CD4-positive, alpha-beta T cell treated with Interleukin-6 at 100 ng/mL for 8 hours (primary cell): ENCODE measurements at places on chromosomes 4 and X.

DNA sequence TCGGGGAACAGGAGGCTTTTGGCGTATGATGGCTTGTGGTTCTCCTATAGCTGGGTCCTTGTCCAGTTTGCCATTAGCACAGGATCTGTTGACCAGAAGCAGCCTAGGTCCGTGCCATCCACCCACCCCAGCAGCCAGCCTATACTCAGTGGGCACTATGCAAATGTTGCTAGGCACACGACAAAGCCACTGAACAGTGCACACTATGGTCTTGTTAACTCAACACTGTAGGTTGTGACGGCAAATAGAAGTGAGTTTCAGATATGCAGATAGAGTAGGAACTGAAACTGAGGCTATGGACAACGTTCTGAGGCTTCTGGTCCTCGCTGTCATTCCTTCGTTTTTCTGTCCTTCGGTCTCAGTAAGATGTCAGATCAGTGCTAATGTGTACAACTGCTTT, 541.3 kb upstream of the TENM3 start:
- DNase-seq, result no peak

GRCh38 chrX:46755671-46756070, 3.2 kb downstream of the SLC9A7 start:
- no peak for DNase-seq

DNA sequence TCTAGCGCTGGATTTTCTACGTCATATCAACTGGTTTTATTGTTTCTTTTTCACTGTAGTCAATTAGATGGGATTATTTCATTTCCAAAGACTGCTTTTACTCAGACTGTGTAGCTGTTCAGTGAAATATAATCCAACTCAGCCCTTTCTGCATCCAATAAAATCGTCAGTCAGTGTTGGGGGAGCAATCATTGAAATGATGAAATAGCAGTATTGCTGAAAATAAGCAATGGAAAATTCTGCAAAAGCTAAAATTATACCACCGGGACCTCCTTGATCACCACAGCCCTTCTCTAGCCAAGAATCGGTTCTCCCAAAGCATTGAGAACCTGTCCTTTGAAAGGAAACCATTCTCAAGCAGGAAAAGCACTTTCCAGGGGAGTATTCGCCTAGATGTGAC, 243.1 kb upstream of the TENM3 start:
- DNase-seq, result no peak

GRCh38 chr4:14650127-14650526, 352.2 kb upstream of the CPEB2 start:
- no peak for DNase-seq

DNA sequence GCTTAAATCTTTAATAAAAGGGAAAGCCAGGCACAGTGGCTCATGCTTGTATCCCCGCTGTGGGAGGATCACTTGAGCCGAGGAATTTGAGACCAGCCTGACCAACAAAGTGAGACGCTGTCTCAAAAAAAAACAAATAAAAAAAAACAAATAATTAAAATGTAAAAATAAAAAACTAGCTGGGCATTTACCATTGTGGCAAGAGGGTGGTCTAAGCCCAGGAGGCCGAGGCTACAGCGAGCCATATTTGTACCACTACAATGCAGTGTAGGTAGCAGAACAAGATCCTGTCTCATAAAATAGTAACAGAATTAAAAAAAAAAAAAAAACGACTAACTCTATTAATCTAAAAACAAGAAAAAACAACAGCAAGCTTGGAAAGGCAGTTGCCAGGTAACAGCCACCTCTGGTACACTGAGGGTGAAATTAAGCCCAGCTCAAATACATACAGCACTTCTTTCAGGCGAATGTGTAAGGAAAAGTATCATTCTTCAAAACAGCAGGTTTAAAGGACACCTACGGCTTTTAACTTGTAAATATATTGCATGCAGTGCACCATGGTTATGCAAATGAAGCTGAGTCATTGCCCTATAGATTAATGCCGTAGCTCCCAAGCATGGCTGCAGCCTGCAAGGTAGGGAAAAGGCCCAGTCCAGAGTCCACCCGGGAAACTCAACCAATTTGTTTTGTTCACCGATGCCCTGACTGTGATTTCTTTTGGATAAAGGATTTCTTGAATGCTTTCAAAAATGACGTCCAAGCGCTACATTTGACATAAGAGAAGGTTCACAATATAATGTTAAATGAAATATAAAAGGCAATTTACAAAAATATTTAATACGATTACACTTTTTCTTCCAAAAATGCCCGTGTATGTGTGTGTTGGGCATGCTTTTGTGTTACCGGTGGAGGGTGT, 14.5 kb upstream of the TXLNG start:
- DNase-seq, result no peak

DNA sequence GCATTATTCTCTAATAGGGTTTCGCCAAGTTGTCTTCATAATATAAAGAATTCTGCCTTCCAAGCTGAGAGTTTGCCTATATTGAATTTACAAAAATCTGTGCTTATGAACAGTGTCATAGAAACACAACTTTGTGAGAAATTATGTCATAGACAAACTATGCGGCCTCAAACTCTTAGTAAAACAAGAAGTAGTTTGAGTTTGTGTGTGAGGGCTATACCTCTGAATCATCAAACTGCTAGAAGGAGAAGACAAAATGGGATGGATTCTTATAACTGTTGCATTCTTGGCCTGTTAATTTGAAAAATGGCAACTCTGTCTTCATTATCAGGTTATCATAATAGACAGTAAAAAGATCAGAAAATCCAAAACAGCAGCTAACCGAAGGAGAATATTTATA, 46.1 kb upstream of the NAP1L5 start:
- DNase-seq, result no peak

- DNase-seq, result no peak
Observed at GRCh38 chr4:153197301-153197700, 6.9 kb upstream of the TRIM2 start.

GRCh38 chr4:150178161-150178560, 99.9 kb downstream of the DCLK2 start:
- DNase-seq, result no peak

DNA sequence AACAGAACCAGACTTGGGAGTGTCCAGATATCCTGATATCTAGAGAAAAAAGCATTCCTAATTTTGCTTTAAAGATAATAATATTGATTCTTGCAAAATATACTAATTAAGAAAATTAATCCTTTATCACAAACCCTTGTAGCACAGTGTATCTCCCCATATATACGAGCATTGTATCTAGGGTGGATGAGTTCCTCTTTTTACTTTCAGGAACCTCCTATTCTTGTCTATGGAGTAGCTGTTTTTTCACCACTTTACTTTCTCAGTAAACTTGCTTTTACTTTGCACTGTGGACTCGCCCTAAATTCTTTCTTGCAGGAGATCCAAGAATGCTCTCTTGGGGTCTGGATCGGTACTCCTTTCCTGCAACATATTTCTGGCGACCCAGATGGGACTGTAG, 103.9 kb downstream of the GLUD2 start:
- DNase-seq, result no peak

DNA sequence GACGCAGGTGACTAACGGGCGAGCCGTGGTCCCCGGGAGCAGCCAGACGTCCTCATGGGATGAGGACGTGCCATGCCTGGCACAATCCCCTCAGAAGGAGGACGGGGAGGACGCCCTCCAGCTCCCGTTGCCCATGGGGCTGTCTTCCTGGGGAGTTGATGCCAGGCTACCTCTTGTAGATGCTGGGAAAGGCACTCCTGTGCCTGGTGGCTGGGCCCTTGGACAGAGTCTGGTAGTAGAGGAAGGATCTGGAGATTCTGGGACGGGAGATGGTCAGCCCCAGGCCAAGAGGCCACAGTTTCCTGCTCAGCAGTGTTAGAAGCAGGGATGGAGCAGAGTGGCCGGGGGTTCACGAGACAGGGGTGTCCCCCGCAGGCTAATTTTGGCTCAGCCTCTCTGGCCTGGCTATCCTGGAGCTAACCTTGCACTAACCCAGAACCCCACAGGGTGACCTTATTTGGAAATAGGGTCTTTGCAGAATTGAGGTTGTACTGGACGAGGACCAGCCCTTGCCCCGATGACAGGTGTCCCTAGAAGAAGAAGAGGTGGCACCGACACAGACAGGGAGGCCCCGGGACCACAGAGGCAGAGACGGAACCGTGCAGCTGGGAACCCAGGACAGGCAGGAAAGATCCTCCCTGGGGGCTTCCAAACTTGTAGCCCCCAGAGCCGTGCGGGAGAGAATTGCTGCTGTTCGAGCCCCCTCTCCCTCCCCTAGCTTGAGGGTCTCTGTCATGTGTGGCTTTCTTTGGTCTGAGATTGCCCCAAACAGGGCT, 50.1 kb upstream of the ADRA2C start:
- DNase-seq, result no peak

- no peak for DNase-seq
Observed at GRCh38 chr4:687048-687970, 1.6 kb downstream of the SLC49A3 start.

- DNase-seq, result no peak
Observed at GRCh38 chr4:92307866-92308265, 4.1 kb downstream of the GRID2 start.

DNA sequence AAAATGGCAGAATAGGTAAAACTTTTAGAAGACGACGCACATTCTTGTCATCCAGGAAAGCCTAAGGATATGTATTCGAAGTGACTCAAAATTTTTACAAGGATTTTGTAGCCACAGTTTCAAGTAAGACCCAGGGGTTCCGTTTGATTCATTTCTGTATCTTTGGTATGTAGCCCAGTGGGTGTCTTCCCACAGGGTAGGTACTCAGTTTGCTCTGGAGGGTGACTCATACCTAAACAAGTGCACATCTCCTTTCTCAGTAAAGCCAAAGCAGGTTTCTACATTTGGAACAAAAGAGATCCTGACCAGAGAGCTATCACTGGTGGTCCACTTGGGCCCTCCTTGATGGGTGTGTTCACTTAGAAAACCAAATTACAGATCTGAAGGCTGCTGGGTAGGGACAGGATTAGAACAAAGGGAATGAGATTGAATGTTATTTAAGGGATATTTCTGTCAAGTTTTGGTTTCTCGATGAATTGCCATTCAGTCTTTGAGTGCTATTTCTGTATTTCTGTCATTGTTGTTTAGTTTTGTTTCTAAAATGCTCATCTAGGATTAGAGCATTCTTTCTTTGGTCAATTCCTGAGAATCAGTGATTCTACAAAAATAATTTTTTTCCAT, 56.1 kb downstream of the PLS3 start:
- no peak for DNase-seq

- DNase-seq, result no peak
Observed at GRCh38 chr4:83581411-83582288, 45.7 kb downstream of the GPAT3 start.
